NCI-H460 (cell line): ENCODE measurements at places on chromosomes 11 and 22.

GRCh38 chr22:43851058-43851978 lies 11.0 kb downstream of the SULT4A1 start:
- no peak for DNase-seq

DNA sequence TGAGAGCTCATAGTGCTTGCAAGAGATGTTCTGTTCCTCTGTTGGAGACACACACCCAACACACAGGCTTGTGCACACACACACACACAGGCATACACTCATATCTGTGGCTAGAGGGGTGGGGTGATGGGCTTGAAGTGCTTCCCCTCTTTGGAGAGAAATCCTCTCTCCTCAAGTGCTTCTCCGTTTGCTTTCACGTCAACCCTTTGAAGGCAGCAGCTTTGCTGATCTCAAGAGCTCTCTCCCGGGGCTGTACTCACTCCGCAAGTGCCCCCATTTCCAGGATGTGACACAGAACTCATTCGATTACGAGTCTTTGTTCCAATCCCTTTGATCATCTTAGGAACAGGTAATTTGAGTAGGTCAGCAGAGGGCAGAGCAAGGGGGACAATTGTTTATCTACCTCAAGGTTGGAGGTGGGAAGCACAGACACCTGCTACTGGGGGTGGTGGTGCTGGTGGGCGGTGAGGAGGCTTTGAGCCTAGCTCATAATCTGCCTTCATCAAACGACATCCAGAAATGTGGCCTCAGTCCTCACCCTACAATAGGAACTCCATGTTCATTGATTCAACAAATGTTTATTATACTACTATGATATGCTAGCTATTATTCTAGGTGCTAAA lies 529.8 kb upstream of the CADM1 start:
- DNase-seq: no peak

- no peak for DNase-seq
These were observed 5.7 kb downstream of the CELSR1 start for GRCh38 chr22:46531581-46532175.

- no peak for DNase-seq
These were observed 131.0 kb downstream of the SLC1A2 start for GRCh38 chr11:35288309-35288708.

DNA sequence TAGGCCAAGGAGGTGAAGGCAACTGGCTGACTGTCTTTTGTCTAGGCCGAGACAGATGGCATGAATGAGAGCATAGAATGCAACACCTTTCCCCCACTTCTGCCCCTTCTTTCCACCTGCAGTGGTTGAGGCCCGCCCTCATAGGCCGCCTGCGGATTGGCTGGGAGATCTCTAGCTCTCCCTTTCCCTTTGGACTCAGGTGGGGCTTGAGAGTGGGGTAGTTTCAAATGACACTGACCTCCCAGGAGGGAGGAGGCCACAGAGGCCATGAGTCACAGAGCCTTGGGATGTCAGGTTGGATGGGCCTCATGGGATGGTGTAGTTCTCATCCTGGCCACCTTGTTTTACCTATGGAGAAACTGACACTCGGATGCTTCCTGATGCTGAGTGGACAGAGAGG lies 9.1 kb downstream of the MICAL2 start:
- no peak for DNase-seq

GRCh38 chr11:49208006-49208721 lies at the start of gene FOLH1:
FOLH1 (minus strand) TSS chr11:49208602; CDS start chr11:49208409, 193 bp downstream.
- no peak for DNase-seq

GRCh38 chr11:2393941-2394817 lies 6.4 kb upstream of the TSSC4 start:
- DNase-seq: no peak

DNA sequence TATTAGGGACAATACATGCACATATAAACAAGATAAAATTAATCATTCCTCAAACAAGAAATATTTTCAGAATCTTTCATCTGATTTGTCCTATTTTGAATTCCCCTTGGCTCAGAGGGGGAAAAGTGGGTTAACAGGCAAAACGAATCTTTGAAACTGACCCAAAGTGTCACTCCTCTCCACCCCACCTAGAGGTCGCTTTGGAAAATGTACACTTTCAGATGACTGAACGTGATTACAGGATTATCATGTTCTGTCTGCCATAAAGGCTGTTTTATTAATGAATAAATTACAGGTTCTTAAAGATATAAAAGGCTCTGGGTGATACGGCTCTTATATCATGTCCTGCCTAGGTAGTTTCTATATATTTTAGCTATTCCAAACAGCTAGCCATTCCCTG lies 1735.0 kb downstream of the LRRC4C start:
- no peak for DNase-seq

DNA sequence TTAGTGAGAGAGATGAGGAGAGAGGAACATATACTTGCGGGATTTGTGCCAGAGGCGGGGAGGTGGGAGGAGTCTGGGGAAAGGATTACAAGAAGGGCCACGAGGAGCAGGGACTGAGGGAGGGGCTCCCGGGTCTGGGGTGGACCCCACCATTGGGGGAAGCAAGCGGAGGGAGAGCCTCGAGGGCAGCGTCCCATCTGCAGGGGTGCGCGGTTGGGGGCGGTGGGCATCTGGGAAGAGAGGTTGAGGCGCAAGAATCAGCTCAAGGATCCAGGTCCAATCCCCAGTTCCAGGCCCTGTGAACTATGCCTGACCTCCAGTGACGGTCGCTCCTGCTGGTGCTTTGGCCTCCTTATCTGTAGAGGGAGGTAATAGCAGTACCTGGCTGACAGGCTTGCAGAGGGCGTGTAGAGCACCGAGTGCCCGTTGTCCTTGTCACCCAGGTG lies 38.0 kb downstream of the ADAMTS15 start:
- DNase-seq: no peak

DNA sequence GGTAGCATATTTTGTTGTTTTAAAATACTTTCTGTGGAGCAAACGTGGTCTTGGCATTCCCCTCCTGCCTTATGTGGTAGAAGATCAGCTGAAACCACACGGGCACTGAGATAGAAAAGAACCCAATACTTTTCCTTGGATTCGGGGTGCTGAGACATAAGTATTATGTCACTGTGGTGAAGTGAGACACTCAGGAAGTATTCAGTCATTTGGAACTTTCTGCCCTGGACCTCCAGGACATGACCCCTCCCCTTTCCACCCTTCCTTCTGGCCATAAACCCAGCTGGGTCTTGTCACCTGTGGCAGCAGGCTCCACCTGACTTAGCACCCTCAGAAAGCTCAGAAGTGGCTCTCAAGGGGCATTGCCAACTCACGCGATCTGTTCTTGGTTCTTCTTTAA lies 123.4 kb downstream of the SWAP70 start:
- DNase-seq: no peak

GRCh38 chr11:2752204-2752770 lies 52.5 kb upstream of the KCNQ1OT1 start:
- DNase-seq: no peak

- DNase-seq: no peak
These were observed 11.5 kb upstream of the IGSF9B start for GRCh38 chr11:133968300-133968699.

DNA sequence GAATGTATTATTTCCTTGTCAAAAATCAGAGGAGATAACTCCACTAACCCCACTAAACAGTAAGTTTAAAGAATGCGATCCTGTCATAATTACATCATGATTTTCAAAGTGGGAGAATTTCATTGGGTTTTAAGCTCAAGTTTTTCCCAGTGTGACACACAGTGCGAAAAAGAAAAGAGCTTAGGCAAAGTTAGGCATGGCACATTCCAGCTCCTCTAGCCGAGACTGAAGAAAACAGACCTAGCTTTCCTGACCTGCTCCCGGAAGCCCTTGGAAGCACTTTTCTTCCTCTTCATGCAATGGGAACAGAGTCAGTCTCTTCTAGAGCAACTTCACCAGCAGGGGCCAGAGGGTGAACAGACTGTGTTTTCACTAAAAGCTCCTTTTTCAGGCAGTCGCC lies 76.6 kb upstream of the AKIP1 start:
- DNase-seq: no peak

GRCh38 chr11:71178076-71178475 lies 74.3 kb downstream of the SHANK2 start:
- no peak for DNase-seq

GRCh38 chr11:95790933-95791708 lies 823 bp downstream of the CEP57 start:
- no peak for DNase-seq

DNA sequence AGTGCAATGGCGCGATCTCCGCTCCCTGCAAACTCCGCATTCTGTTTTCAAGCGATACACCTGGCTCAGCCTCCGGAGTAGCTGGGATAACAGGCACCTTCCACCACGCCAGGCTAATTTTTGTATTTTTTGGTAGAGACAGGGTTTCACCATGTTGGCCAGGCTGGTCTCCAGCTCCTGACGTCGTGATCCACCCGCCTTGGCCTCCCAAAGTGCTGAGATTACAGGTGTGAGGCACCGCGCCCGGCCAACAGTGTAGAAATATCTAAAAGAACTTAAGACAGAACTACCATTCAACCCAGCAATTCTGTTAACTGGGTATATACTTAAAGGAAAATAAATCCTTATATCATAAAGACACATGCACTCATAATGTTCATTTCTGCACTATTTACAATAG lies 335.3 kb upstream of the LUZP2 start:
- no peak for DNase-seq

GRCh38 chr11:2531277-2531986 lies 86.6 kb downstream of the KCNQ1 start:
- DNase-seq: peak; percentile 29

- no peak for DNase-seq
These were observed 123.0 kb downstream of the CSNK2A3 start for GRCh38 chr11:11230087-11230486.

GRCh38 chr11:102493524-102493923 lies 37.0 kb downstream of the MMP7 start:
- DNase-seq: no peak

GRCh38 chr22:31566484-31566883 lies 70.1 kb downstream of the SFI1 start:
- no peak for DNase-seq

DNA sequence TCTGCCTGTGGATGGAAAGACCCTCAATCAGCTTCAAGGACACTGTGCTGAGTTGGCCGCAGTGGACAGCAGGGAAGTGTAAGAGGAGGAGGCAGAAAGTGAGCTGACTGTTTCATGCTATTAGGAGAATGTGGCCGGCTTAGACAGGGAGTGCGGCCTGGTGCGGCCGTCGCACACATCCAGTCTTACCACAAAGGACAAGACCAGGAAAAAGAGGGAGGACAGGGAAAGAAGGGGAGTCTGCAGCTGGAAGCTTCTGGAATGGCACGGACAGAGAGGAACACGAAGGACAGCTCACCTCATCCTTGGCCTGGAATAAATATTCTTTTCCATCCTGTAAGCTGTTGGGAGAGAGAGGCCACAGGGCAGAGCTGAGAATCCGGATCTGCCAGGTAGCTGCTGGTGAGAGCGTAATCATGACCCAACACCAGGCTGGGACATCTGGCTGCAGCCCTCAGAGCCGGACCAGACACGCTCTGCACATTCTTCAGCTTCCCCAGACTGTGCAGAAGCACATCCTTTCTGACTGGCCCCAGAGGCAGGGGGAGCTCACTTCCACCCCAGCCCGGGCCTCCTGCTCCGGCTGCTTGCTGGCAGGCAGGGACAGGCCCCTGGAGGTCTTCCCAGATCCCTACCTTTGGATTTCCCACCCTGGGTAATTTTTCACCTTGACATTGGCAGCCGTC lies 8.6 kb upstream of the RBM4B start:
- DNase-seq: no peak

DNA sequence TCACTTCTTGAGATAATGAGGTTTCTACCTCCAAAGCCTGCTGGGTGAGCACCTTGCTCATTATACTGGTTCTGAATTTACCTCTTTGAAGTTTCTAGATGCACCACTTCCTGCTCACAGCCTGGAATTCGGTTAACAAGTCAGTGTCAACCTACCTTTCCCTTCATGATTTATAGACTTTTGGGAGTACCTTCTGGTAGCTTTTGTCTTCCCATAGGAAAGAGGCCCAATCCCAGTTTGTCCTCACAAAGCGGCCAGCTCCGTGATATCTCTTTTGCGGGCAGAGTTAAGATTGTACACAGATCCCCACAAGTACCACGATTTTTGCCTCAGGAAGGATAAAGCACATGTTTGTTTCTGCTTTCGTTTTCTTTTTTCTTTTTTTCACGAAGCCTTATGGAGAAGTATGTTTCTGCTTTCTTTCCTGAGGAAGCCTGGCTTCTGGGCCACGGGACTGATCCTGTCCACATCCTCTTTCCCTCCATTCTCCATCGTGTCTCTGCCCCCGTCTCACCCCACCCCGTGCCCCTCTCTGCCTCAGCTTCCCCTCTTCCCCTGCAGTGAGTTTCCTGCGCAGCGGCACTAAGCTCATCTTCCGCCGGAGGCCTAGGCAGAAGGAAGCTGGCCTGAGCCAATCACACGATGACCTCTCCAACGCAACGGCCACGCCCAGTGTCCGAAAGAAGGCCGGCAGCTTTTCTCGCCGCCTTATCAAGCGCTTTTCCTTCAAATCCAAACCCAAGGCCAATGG lies 5.7 kb upstream of the HINFP start:
- no peak for DNase-seq

DNA sequence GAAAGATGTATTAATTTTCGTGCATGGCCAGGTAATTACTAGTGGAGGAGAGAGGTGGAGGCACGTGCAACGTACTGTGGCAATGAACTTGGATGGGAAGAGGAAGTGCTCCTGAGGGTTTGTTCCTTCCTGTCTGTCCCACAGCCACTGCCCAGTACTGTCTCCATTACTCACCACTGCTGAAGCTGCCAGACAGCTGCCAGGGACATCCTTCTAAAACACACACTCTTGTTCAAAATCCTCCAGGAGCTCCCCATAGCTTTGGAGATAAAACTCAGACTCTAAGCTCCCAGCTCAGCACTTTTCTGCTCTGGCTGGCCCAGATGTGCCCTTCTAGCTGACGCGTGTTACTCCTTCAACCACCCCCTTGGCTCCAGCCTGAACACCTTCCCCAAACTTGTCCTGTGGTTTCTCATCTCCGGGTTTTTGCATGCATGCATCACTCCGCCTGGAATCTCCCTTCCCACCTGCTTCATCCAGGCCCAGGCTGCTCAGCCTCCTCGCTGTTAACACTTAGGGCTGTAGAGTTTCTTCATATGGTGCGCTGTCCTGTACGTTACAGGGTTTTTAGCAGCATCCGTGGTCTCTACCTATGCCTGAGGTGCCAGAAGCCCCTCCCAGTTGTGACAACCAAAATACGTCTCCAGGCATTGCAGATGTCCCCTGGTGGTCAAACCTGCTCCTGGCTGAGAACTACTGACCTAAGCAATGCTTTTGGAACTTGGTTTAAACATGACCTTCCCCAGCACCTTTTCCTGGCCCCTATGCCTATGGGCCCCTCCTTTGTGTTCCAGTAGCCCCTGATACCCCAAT lies 69.5 kb downstream of the C11orf91 start:
- no peak for DNase-seq

GRCh38 chr22:48444320-48445112 lies 1383.2 kb downstream of the BRD1 start:
- no peak for DNase-seq
